Kidney tubule cell (primary cell): ENCODE measurements at places on chromosomes 4 and X.

DNA sequence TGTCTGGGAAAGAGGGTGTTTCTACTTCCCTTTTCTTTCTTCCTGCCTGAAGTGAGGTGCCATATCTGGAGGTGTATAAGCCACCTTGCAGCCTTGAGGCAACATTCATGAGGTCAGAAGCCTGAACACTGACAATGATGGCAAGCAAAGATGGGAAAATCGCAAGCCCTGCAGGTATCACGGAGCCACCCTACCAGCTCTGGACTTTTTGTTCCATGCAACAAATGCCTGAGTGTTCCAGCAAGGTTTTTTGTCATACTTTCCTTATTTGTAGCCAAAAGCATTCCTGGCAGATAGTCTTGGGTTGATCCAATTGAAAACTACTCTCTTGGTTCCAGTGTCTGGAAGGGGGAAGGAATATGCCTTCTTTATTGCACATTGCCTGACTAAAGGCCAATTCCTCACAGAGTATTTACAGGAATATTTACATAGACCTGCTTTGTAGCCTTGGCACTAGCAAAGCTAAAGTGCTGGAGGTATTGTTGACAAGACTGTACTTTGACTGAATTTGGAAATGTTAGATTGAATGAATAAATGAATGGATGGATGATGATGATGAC is 14.4 kb upstream of the SOD3 start:
- DNase-seq, result no peak

DNA sequence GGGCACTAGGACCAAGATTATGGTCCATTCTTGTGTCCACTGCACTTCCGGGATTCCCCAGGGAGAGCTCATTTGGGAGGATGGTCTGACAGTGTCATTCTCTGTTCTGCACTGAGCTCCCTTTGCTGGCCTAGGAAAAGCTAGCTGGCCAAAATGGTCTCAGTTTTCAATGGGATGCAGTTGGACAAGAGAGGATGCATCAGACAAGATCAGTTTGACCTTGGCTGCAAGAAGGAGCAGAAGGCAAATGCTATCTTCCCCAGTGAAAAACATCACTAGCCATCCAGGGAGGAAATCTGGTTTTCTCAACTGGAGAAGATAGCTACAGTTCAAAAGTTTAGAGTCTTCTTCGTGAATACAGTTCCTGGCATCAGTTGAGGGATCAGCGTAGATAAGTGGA is 221.1 kb downstream of the PTTG2 start:
- no peak for DNase-seq

DNA sequence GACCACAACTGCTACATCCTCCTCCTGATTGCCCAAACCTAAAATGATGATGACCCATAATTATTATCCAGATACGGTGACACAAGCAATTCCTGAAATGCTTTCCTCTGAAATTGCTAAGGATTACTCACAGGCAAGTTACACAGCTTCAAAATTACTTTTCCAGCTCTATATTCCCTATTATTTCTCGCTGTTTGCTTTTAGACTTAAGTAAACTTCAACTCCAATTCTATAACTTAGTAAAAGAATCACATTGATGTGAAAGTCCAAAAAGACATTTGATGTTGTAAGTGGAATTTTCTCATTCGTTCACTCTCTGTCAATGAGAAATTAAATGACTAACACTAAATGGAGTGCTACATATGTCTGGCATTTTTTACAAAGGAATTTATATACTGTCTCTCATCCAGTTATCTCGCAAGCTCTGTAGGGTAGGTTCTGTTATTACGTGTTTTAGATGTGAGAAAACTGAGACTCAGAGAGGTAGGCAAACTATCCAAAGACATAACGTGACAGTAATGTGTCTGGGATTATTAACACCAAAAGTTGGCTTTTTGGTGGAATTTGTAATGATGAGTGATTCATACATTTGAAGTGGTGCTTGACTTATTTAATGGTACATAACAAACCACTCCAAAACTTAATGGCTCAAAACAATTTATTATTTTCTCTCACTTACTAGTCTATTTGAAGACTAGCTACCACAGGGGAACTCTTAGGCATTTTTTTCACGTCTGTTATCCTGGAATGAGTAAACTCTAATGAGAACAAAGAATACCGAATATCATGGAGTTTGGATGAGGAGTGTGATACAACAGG is 31.5 kb downstream of the PALLD start:
- DNase-seq, result peak; percentile 78

- DNase-seq, result peak; percentile 27
Observed at GRCh38 chrX:123450222-123450621, 266.1 kb downstream of the GRIA3 start.

DNA sequence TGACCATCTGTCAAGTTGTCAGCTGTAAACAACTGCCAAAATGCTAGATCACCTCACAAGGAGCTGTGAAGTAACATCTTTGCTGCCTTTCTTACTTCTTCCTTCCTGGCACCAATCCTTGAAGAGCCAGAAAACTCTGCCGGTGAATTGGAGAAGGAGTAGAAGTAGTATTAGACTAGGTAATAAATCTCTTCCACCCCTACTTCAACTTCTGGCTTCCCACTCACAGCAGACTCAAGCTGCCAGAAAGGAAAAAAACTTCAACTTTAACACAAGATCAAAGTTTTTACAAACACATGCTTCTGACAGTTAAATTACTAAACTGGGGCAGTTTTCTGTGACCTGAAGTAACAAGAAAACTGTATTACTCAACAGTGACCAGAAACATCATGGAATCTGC is 164.7 kb upstream of the SLC7A11 start:
- no peak for DNase-seq

- DNase-seq, result peak; percentile 56
Observed at GRCh38 chrX:16589211-16589610, 60.7 kb upstream of the S100G start.

DNA sequence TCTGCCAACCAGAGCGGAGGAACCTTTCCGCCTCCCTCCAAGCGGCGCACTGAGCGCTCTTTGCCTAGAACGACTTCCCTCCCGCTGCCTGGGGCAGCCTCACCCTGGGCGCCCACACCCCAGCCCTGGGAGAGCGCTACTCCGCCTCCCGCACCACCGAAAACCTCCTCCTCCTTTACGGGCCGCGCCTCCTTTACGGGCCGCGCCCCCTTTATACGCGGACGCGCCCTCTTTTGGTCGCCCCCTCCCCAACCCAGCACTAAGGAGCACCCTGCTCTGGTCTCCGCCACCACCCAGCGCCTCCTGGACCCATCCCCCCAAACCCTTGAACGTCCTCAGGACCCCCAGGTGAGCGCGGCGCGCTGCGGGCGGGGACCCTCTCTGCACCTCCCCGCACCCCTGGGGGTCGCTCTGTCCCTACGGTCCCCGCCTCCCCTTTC is 586 bp upstream of the NSG1 start:
- DNase-seq, result no peak

GRCh38 chrX:482192-482701 is 95.5 kb upstream of the PPP2R3B start:
- DNase-seq, result no peak

DNA sequence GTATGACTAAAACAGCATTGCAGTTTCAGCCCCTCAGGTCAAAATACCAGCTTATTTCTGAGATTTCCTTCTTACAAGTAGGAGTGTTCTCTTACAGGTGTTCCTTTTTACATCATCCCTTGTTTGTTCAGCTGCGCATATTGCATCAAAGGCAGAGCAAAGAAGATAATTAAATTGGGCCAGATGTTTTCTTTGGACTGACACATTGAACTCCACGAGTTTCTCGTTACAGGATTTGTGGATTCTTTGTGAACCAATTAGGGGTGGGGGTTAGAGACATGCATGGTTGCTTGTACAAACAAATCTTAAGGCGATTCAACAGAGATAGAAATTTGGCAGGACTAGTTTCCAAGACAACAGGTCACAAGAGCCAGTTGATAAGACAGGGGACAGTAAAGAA is 95.7 kb downstream of the SPANXN4 start:
- DNase-seq, result no peak

DNA sequence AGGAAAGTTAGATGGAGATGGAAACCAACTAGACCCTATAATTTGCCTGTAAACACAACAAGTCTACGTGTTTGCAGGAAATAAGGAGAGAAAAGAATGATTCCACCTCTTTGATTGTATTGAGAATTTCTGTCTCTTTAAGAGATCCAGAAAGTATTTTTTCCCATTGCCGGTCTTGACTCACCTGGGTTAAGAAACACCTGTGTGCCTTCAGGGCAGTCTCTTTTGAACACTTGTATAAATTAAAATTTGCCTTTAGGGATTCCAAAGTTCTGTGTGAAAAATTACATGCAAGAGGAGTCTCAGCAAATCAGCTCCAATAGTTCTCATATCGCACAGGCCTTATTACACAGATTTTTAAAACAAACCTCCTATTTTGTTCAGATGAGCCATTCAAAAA is 46.0 kb upstream of the SMAD1 start:
- DNase-seq, result no peak

DNA sequence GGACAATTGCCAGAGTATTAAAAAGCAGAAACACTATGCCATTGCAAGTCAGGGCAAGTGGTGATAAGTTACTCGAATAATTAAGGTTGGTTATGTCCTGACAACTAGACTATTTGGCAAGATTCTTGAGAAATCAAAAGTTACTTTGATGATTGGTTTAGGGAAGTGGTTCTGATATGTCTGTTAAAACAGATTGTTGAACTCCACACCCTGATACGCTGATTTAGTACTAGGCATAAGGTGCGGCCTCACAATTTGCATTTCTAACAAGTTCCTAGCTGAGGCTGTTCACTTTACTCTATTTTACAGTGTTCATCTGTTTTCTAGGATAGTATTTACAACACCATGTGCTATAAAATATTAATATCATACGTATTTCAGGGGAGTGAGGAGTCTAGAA is 12.5 kb downstream of the GABRA4 start:
- no peak for DNase-seq

DNA sequence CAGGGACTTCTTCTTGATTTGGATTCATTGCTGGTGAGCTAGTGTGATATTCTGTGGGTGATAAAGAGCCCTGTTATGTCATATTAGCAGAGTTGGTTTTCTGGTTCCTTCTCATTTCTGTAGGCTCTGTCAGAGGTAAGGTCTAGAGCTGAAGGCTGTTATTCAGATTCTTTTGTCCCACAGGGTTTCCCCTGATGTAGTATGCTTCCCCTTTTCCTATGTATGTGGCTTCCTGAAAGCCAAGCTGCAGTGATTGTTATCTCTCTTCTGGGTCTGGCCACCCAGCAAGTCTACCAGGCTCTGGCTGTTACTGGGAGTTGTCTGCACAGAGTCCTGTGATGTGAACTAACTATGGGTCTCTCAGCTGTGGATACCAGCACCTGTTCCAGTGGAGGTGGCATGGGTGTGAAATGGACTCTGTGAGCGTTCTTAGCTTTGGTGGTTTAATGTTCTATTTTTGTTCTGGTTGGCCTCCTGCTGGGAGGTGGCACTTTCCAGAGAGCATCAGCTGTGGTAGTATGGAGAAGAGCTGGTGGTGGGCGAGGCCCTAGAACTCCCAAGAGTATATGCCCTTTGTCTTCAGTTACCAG is 373.7 kb downstream of the AR start:
- DNase-seq, result no peak

GRCh38 chr4:99879458-99879857 is 14.8 kb downstream of the LAMTOR3 start:
- DNase-seq, result no peak

DNA sequence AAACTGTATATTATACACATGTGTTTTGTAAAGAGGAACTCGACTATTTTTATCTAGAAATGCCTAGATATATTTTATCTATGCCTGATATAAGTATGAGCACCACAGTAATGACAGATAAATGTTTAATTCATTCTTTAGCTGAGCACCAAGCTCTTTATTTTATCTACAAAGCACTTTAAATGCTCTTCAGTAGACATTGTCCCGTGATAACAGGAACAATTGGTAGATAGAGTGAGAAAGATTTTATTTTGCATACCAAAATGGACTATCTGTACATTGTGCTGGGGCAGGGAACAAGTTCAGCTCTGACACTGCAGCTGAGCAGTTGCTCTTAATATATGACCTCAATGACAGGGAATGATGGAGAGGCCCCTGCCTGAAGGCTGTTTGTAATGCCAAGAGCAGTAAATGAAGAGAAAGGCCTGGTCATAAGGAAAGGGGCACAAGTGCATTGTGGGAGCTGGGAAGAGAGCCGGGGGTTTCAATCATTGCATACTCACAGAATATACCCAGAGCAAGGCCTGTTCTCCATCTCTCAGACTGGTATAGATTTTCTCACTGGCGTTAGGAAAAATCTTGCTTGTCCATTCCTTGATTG is 57.3 kb downstream of the SEPTIN11 start:
- peak; percentile 17 for DNase-seq

- no peak for DNase-seq
Observed at GRCh38 chr4:2930135-2930757, 33.0 kb downstream of the NOP14 start.

DNA sequence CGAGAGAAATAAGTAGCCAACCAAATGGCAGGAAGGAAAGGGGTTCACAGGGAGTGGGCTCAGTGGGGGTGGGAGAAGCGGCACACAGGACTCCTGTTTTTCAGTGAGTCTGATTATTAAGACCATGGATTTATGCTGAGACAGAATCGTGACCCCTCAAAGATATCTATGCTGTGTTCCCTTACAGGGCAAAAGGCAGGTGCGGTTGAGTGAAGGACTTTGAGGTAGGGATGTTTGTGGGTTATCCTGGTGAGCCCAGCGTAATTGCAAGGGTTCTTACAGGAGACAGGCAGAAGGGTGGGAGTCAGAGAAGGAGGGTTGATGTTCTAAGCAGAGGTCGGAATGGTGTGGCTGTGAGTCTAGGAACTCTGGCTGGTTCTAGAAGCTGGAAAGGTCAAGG is 73.0 kb downstream of the EVC start:
- DNase-seq, result no peak

- DNase-seq, result no peak
Observed at GRCh38 chr4:85979276-85979675, 380.6 kb downstream of the MAPK10 start.

- DNase-seq, result peak; percentile 56
Observed at GRCh38 chr4:150072906-150073714, 5.1 kb upstream of the DCLK2 start.

GRCh38 chr4:81921751-81922159 is 450.0 kb upstream of the RASGEF1B start:
- DNase-seq, result no peak

DNA sequence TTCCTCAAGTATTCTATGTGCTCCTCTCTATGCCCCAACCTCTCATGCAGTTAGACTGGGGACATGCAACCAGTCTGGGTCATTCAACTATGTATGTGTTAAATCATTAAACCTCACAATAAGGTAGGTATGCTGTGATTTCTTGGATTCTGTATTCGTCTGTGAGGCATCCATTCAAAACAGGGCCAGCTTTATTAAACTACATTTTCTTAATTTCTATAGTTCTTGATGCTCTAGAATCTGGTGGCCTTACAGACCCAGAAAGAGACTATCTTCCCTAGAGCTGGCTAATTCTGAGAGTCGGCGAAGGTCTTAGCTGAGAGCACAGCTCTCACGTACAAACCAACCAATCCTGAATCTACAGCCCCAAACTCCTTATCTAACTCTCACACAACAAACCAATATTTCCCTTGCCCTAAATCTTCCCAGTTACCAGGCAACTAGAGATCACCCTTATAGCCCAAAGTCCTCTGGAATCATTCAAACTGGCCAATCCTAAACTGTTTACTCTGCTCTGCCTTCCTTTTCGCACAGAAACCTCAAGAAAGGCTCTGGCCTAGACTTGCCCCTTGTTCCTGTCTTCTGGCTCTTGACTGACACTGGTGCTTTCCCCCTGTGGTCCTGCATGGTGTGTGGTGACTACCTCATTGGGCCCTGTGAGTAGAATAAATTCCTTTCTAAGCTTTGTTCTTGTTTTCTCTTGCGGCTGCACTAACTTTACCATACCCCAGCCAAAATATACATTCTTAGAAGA is 203.5 kb upstream of the TET2 start:
- DNase-seq, result no peak

GRCh38 chr4:151785484-151786157 is 24.8 kb upstream of the GATB start:
- DNase-seq, result no peak

- no peak for DNase-seq
Observed at GRCh38 chrX:57137501-57137900, 304 bp upstream of the SPIN2A start.
